ENCODE measurements at places on chromosomes 4 and X.

DNA sequence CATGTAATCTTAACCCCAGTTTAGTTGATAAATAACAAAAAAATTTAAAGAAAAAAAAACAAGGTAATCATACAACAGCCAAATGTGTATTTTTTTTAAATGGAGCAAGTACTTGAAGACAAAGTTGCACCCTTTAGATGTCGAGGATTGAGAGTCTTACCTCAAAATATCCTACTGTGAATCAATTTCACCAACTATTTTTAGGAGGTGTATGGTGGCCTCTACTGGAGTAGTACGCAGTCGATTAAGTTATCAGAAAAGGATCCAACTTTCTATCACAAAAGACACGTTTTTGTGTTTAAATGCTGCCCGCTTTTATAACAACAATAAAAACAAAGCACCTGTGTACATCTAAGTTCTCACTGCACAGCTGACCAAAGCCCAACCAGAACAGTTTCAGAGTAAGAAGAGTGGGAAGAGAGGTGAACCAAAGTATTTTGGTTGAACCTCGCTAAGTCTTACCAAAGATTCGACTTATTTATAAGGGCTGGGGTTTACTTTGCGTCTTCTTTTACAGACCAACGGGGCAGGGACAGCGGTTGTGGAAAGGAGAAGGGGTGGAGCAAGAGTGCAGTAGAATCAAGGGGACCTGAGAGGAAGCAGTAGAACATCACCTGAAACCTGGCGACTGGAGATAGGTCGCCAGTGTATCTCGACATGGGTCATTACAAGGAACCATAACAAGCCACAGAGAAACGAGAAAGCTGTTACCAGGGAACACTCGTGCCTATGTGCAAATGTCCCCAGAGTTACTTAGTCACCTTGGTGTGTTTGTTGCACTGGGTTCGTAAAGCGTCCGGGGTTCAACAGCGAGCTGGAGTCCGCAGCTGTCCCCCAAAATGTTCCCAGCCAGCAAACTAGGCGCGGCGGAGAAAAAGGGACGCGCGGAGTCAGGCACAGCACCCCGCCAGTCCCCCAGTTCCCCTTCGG, 1.1 kb downstream of the RPS6KA6 start:
- no peak for DNase-seq

GRCh38 chr4:40253906-40254305, 57.1 kb downstream of the RHOH start:
- no peak for DNase-seq

DNA sequence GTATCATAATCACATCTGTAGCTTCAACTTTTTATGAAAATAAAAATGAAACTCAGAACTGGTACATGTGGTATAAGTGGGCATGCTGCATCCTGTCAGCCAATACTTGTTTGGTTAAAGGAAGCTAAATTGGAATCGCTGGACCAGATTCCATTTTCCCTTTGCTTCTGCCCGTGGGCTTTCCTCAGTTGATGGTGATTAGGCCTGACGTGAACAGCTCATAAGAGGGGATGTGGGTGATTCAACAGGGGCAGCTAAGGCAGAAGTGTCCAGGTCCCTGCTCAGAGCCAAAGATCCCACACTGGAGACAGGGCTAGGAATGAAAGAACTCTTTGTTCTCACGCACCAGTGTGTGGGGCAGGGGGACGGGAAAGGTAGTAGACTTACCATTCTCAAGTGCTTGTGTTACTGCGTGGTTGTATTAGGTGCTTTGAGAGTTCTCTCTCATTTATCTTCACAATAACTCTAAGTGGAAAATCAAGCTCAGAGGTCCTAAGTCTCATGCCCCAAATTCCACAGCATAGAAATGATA, 63.2 kb upstream of the GUCY1A1 start:
- no peak for DNase-seq

GRCh38 chr4:37917388-37917787, 26.5 kb downstream of the TBC1D1 start:
- DNase-seq = no peak
